ENCODE measurements at places on chromosomes 12 and 14.
A peak's percentile ranks its signal among the peaks of the same experiment; 100 is the strongest.

- no peak for DNase-seq
Observed at GRCh38 chr14:73817020-73817655, 34.5 kb upstream of the PTGR2 start.

DNA sequence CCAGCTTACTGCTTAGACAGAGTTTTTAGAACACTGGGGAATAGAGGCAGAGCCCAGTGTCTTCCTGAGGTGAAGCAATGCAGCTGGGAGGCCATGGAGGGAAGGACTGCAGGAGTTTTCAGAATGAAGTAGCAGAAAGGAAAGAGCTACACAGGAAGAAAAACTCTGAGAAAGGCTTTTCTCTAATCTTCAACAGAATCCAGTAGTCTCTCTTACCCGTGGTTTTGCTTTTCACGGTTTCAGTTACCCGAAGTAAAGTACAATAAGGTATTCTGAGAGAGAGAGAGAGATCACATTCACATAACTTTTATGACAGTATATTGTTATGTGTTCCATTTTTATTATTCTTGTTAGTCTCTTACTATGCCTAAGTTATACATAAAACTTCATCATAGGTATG lies 761.6 kb downstream of the BCL11B start:
- DNase-seq = no peak

- DNase-seq = no peak
Observed at GRCh38 chr14:89085737-89086382, 261.4 kb downstream of the TTC8 start.

GRCh38 chr14:73477618-73478266 lies 13.0 kb upstream of the RIOX1 start:
- peak; percentile 53 for DNase-seq

- DNase-seq = no peak
Observed at GRCh38 chr12:122855928-122856831, 20.9 kb downstream of the HIP1R start.

GRCh38 chr12:60803147-60803546 lies 1207.3 kb downstream of the SLC16A7 start:
- DNase-seq = no peak

DNA sequence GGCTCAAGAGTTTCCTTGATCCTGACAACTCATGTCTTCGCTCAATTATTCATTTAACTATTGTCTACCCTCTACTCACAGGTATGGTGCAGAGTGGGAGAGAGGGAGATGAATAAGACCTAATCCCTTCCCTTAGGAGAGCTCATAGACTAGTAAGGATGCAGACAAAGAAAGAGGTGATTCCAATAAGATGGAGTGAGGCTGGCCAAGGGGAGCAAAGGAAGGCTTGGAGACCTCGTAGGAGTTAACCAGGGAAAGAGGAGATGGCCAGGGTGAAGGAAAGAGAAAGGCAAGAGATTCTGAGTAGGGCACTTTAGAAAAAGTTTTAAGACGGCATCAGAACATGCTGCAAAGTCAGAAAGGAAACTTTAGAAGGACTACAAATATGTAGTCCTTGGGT lies 588.5 kb downstream of the VRK1 start:
- DNase-seq = no peak

GRCh38 chr12:1297639-1298175 lies 296.7 kb downstream of the FBXL14 start:
- DNase-seq = no peak

DNA sequence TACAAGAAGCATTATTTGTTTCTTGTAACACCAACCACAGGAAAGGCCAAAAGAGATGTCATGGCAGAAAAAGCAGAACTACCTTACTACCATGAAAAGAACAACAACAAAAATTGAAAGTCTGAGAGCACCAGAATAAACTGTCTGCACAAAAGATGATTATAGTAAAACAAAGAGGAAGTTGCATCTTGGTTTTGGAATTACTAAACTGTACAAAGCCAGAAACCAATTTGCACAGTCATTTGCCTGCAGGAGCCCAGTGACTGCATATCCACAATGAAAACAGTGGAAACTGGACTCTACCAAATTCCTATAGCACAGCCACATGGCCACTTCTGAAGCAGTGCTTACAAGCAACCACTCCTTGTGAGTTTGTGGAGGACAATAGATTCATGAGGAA lies 276.2 kb downstream of the SSPN start:
- no peak for DNase-seq

DNA sequence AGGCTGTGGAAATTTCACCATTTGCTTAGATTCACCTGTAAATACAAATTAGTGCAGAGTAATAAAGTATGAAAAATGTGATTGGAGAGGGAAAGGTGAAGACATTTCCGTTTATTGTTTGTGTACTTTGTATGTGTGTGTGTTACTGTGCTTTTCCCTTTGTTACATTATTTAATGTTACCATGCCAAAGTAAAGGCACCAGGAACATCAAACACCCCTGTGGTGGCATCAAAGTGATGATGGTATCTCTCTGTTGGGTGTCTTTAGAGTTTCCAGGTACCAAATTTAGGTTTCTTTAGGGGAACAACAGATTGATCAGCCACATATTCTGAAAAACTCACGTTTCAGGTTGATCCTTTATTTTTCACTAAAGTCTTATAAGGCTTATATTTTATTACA lies 189.0 kb upstream of the FBXO33 start:
- no peak for DNase-seq

GRCh38 chr14:65910108-65910786 lies 497.7 kb downstream of the FUT8 start:
- DNase-seq = peak; percentile 10

- peak; percentile 95 for DNase-seq
Observed at GRCh38 chr12:3453990-3454680, 36.9 kb upstream of the PRMT8 start.

DNA sequence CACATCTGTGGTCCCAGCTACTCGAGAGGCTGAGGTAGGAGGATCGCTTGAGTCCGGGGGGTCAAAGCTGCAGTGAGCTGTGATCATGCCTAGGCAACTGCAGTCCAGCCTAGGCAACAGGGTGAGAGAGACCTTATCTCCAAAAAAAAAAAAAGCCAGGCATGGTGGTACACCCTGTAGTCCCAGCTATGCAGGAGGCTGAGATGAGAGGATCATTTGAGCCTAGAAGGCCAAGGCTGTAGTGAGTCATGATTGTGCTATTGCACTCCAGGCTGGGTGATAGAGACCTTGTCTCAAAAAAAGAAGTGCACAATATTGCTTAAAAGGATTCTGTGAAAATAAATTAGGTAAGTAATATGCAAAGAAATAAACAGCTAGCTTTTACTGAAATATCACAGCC lies 17.0 kb downstream of the NAA25 start:
- no peak for DNase-seq

- DNase-seq = no peak
Observed at GRCh38 chr14:51738754-51739153, 87.0 kb downstream of the FRMD6 start.

DNA sequence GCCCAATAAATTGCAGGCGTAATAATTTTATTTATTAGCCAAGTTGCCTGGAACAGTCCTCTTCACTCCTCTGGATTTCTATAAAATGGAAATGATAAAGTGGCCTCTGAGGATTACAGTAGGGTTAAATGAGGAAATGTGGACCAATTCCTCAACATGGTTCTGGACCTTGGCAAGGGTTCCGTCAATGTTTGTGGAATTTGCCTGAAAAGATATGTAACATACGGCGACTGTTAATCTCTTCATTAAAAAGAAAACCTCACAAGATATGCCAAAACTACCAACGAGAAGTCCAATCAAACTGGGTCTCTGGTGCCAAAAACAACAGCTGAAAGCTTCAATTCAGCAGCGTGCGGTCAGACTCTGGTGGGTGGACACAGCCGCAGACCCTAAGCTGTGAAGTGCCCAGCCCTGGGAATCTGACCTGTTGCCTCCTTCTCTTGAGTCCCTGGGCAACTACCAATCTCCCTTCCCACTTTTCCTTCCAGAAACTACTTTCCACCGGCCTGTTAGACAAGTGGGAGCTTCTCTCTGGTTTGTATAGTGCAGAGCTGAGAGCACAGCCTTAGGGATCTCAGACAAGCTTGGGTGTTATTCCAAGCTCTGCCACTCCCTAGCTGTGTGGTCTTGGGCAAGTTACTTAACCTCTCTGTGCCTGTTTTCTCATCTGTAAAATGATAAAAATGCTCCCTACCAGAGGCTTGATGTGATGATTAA lies 190.5 kb upstream of the GSC start:
- no peak for DNase-seq

- no peak for DNase-seq
Observed at GRCh38 chr14:61749264-61749663, 13.0 kb upstream of the SNAPC1 start.

- peak; percentile 25 for DNase-seq
Observed at GRCh38 chr14:53295985-53296582, 143.0 kb upstream of the DDHD1 start.

- peak; percentile 46 for DNase-seq
Observed at GRCh38 chr14:36069535-36069900, 107.0 kb downstream of the PTCSC3 start.

DNA sequence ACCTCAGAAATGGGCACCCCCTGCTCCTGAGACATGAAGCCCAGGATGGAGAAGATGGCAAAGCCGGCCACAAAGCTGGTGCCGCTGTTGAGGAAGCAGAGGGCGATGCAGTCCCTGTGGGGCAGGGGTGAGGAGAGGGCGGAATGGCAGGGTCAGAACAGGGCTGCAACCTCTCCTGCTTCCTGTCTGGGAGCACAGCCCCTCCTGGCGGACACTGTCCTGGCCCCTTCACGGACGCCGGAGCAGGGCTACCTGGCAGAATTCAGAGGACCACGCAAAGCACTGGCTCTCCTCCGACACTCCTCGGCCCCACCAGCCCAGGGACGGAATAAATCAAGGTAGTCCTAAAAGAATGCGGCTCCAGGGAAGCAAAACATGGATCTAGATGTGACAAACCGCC lies 12.4 kb upstream of the SLC6A12 start:
- DNase-seq = no peak

DNA sequence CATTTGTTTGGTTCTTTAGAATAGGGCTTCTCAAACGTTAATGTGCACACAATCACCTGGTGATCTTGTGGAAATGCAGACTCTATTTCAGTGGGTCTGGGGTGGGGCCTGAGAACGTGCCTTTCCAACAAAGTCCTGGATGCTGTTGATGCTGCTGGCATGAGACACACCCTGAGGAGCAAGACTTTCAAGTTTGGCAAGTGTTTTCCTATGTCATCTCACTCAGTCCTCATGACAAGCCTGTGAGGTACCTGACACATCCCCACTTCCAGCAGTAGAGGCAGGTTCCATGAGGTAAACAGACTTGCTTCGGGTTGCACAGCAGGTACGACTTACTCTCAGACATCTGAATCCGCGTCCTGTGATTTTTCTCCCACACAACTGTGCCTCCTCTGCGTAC lies 147.1 kb downstream of the MYRFL start:
- no peak for DNase-seq

Data from RWPE1 (cell line).